GM23338 (cell line): ENCODE measurements at places on chromosomes 6 and 20.

DNA sequence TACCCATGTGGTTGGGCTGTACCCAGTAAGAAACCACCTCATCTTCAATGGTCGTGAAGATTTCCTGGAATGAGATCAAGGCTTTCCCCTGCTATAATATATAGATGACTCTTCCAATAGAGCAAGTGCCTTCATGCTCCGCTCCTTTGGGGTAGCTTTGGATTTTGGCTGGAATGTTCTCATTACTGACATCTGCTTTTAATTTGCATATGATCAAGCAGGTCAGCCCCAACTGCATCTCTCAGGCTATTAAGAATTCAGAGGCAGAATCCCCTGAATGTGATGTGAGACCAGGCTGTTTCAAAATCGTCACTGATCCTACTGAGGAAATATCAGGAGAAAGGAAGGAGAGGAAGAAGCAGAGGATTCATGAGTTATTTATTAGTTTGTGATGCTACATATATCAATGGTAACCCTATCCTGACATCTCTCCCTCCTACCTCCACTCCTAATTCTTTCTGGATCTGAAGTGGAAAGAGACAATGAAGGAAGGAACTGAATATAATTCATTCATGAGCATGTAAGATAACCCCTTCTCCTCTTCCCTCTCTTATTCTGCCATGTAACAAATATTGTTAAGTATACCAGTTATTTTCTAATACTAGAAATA, 47.6 kb upstream of the FUCA2 start:
- H3K4me3 ChIP-seq = no peak overlapping the region
- no peak overlapping the region for H3K27ac ChIP-seq
- no peaks in the 10 kb centered on the region for H3K27me3 ChIP-seq
- H3K4me1 ChIP-seq = no peaks in the 10 kb centered on the region

DNA sequence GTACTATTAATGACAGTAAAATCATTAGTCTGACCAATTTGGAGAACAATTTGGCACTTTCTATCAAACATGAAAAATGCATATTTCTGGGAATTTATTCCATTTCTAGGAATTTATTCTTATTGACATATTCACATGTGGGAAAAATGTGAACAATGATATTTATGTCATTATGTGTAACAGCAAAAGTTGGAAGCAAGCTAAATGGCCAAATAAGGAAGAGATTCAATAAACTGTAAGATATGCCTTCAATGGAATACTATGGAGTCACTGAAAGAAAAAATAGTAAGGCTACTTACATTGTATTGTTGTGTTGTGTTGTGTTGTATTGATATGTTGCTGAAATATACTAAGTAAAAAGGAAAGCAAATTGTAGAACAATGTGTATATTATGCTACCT, 100.5 kb upstream of the EDN1 start:
- no peak overlapping the region for H3K27ac ChIP-seq
- DNase-seq = no peak
- H3K27me3 ChIP-seq = no peaks in the 10 kb centered on the region
- H3K4me1 ChIP-seq = no peaks in the 10 kb centered on the region
- no peaks in the 10 kb centered on the region for H3K36me3 ChIP-seq

- H3K36me3 ChIP-seq = no peaks in the 10 kb centered on the region
- peaks cover 6% of the 10 kb centered on the region; the same call in 1 of the 2 replicates for H3K4me1 ChIP-seq
- peak overlapping the region; percentile 42; the same call in 1 of the 2 replicates for H3K27ac ChIP-seq
Observed at GRCh38 chr6:149059557-149059956, 258.0 kb upstream of the TAB2 start.

DNA sequence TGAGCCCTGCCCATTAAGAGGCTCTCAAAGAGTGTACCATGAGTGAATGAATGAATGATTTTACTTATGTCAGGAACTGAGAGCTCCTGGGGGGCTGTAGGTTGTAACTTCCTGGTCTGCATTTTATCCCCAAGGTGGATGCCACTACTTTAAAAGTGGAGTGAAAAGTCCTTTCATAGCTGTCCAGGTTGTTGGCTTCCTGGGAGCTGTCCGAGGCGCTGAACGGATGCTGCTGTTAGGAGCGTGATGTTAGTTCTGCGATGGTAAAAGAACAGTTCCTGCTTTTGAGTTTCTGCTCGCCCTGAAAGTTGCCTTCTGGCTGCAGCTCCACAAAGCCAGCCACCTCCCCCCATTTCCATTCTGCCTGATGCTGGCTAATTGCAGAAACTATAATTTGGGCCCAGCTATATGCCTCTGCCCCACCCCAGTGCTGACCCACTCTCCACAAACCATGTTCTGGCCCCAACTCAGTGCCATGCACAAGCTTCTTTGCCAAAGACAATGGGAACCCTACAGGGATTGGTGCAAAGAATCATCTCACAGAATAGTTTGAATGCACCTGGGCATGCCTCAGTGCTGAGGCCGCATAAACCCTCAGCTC, 330.9 kb upstream of the CDH4 start:
- peaks cover 5% of the 10 kb centered on the region; the same call in 1 of the 2 replicates for H3K27me3 ChIP-seq
- H3K36me3 ChIP-seq = peaks cover 4% of the 10 kb centered on the region; the same call in 1 of the 2 replicates
- no peak overlapping the region for H3K27ac ChIP-seq
- DNase-seq = peak; percentile 21
- H3K4me1 ChIP-seq = no peaks in the 10 kb centered on the region

- no peaks in the 10 kb centered on the region for H3K27me3 ChIP-seq
- DNase-seq = no peak
- no peak overlapping the region for H3K27ac ChIP-seq
- H3K4me3 ChIP-seq = no peak overlapping the region
- H3K4me1 ChIP-seq = peaks cover 4% of the 10 kb centered on the region; the same call in 1 of the 2 replicates
- no peaks in the 10 kb centered on the region for H3K36me3 ChIP-seq
Observed at GRCh38 chr6:84516154-84516553, 248.2 kb downstream of the TBX18 start.

DNA sequence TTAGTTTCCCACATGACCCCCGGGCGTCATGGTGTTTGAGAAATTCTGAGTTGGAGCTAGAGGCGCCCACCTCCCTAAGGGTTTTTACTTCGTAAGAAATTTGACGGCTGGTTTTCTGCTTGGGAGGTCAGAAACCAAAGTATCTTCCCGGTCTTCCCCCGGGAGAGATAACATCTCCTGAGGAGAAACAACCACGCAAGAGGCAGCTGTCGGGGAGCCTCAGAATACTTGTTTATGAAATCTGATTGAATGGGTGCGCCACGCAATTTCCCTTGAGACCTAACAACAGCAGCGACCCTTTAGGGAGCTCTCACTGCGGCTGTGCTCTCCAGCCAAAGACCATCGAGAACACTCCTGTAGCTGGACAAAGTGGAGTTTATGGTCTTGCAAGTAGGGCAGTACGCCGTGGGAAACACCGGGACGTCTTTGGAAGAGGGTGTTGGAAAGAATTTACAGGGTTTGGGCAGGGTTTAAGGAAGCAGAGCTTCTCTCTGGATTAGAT, 608 bp upstream of the EIF2S2 start:
- no peaks in the 10 kb centered on the region for H3K27me3 ChIP-seq
- peaks cover 14% of the 10 kb centered on the region for H3K36me3 ChIP-seq
- peaks cover 17% of the 10 kb centered on the region for H3K4me1 ChIP-seq
- peak; percentile 42 for DNase-seq
- peak overlapping the region; percentile 89 for H3K4me3 ChIP-seq

GRCh38 chr6:111837007-111837406, 36.2 kb downstream of the FYN start:
- H3K36me3 ChIP-seq = no peaks in the 10 kb centered on the region
- no peak overlapping the region for H3K4me3 ChIP-seq
- H3K4me1 ChIP-seq = peaks cover under 1% of the 10 kb centered on the region
- H3K27ac ChIP-seq = no peak overlapping the region
- no peaks in the 10 kb centered on the region for H3K27me3 ChIP-seq
- DNase-seq = no peak

DNA sequence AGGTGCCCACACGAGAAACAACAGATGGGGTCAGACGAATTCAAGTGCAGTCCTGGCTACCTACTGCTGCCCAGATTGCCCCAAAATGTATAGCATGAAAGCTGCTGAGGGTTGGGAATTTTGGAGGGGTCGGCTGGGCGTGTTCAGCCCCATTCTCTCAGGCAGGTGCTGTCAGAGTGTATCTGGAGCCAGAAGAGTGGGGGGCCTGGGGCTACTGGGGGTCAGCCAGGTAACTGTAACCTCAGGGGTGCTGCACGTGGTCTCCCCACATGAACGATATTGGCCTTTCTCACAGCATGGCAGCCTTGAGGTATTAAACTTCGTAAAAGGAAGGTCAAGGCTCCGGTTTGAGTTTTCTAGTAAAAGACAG, 14.6 kb downstream of the SYNDIG1 start:
- no peaks in the 10 kb centered on the region for H3K36me3 ChIP-seq
- no peak for DNase-seq
- H3K4me1 ChIP-seq = 0 out of 2 replicates have a peak, but pooled peaks cover under 1% of the 10 kb centered on the region
- H3K27ac ChIP-seq = no peak overlapping the region
- no peak overlapping the region for H3K4me3 ChIP-seq
- no peaks in the 10 kb centered on the region for H3K27me3 ChIP-seq

DNA sequence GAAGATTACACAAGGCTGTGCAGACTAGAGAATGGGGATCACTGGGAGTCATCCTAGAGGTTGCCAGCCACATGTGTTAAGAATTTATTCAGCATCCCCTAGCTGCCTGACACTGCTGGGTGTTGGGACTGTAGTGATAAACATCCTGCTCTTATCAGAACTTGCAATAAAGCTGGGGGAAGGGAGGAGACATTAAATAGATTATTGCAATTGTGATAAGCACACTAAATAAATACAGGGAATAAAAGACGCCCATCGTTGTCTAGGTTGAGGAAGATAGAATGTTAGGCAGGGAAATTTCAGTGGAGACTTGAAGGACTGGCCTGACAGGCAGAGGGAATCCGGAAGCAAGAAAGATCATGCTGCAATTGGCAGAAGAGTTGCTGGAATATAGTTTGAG, 33.2 kb upstream of the TRAM2 start:
- no peaks in the 10 kb centered on the region for H3K36me3 ChIP-seq
- no peak overlapping the region for H3K27ac ChIP-seq
- no peak for DNase-seq

DNA sequence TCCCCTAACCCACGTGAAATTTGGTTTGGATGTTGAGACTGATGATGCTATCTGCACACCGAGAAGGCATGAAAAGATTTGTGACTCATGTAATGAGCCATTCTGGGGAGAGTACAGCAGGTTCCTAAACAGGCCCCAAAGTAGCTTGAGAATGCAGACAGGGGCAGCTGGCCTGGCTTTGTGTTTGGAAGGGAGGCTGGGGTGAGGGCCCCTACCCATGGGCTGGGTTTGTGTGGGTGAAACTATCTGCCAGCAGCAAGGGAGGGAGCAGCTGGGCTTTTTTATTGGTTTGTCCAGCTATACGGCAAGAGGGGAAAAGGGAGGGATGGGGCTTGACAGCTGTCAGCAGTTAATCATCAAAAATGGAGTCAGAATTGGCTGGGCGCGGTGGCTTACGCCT, 87.0 kb upstream of the RNF24 start:
- no peak overlapping the region for H3K27ac ChIP-seq
- no peak overlapping the region for H3K4me3 ChIP-seq
- H3K27me3 ChIP-seq = no peaks in the 10 kb centered on the region
- no peak for DNase-seq
- H3K36me3 ChIP-seq = no peaks in the 10 kb centered on the region

DNA sequence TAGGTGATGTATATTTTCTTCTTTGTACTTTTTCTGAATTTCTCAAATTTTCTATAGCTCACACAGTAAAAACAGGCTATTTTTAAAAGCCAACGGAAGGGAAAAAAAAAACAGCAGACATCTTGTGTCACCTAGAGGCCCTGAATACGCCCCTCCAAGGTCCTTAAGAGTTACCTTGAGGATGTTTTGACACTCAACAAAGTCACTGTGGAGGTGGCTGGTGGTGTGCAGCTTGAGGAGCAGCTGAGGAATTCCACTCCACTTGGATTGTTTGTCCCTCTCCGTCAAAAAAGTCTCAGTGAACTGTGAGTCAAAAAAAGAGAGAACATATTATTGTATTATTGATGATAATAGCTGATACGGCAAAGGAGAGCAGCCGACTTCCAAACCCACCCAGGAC, 14.7 kb downstream of the TRPC4AP start:
- H3K27ac ChIP-seq = no peak overlapping the region
- H3K4me1 ChIP-seq = no peaks in the 10 kb centered on the region
- no peak overlapping the region for H3K4me3 ChIP-seq
- DNase-seq = no peak

DNA sequence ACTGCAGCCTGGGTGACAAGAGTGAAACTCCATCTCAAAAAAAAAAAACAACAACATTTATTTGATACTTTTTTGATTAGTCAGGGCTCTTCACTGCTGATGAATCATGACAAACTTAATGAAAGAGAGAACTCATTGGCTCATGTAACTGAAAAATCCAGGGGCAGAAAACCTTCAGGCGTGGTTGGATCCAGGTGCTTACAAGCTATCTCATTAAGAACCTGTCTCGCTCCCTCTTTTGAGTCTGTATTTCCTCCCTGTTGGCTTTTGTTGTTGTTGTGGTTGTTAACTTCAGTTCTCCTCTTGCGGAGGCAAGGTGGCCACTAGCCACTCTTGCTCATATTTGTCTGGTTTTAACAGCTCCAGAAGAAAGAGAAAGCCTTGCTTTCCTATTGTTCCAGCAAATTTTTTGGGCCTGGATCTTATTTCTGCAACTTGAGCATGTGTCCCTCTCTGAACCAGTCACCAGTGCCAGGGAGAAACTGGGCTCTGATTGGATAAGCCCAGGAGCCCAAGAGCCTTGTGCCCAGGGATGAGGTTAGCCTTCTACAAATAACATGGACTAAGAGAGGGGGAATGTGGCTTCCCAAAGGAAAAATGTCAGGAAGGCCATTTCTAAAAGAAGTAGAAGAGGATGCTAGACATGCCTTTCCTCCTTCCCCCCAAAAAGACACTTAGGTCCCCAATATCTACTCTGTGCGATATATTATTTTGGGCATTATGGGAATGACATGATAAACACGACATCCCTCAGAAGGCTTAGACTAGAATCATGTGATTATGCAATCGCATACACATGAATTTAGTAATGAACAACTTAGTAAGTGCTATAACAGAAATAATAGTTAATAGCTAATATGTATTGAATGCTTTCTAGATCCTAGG, 64.5 kb downstream of the PHACTR2 start:
- no peak overlapping the region for H3K4me3 ChIP-seq
- no peak for DNase-seq
- H3K4me1 ChIP-seq = peaks cover 43% of the 10 kb centered on the region

- no peaks in the 10 kb centered on the region for H3K27me3 ChIP-seq
- H3K4me1 ChIP-seq = no peaks in the 10 kb centered on the region
- no peak for DNase-seq
- no peaks in the 10 kb centered on the region for H3K36me3 ChIP-seq
- no peak overlapping the region for H3K4me3 ChIP-seq
- no peak overlapping the region for H3K27ac ChIP-seq
Observed at GRCh38 chr20:39862470-39862891, 826.6 kb downstream of the MAFB start.

DNA sequence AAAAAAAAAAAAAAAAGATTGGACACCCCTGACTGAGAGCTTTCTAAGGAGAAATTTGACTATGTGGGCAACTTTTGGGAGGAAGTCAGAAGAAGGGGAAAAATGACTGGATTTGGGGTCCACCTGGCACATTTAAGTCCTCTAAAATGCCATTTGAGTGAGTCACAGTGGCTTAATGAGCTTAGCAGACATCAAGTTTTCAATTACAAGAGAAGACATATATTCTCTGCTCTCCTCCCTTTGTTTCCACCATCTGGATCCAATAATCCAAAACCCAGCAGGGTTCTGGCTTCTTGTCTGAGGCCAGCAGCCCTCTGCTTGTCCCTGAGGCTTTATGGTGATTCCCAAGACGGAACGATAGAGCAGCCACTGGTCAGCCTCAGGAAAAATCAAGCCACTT, 6.9 kb downstream of the PI3 start:
- no peaks in the 10 kb centered on the region for H3K4me1 ChIP-seq
- no peak for DNase-seq
- H3K4me3 ChIP-seq = no peak overlapping the region
- H3K27me3 ChIP-seq = no peaks in the 10 kb centered on the region

- H3K4me3 ChIP-seq = no peak overlapping the region
- no peaks in the 10 kb centered on the region for H3K4me1 ChIP-seq
- no peaks in the 10 kb centered on the region for H3K36me3 ChIP-seq
- H3K27ac ChIP-seq = no peak overlapping the region
- H3K27me3 ChIP-seq = no peaks in the 10 kb centered on the region
Observed at GRCh38 chr6:149196091-149196490, 121.4 kb upstream of the TAB2 start.
